ENCODE measurements at places on chromosomes 2 and 18.

DNA sequence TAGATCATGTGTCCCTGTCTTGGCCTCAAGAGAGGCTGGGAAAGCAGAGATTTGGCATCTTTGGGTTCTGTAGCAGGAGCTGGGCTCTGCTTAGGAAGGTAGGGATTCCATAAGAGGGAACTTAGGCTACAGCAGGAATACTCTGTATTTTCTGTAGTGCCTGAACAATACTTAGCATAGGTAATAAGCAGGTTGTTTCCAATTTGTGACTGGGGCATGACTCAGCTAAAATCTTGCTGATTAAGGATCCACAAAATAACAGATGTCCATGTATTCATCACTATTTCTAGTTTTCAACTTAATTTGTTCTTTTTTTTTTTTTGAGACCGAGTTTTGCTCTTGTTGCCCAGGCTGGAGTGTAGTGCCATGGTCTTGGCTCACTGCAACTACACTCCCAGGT is 68.5 kb downstream of the SMAD4 start:
- DNase-seq, result no peak

GRCh38 chr2:203498161-203498560 is 36.9 kb downstream of the RAPH1 start:
- no peak for DNase-seq

- no peak for DNase-seq
These were observed 14.0 kb downstream of the RAMP1 start for GRCh38 chr2:237873421-237873831.

GRCh38 chr18:51278045-51278649 is 80.7 kb upstream of the MEX3C start:
- peak; percentile 67 for DNase-seq

DNA sequence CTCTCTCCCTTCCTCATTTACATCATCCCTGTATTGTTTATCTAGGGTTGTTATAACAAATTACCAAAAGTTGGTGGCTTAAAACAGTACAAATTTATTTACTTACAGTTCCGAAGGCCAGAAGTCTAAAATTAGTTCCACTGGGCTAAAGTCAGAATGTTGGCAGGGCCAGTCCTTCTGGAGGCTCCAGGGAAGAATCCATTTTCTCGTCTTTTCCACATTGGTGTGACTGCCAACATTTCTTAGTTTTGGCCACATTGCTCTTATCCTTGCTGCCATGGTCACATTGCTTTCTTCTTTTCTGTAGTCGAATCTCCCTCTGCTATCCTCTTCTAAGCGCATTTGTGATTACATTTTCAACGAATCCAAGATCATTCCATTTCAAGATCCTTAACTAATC is 34.7 kb downstream of the ICOS start:
- no peak for DNase-seq

DNA sequence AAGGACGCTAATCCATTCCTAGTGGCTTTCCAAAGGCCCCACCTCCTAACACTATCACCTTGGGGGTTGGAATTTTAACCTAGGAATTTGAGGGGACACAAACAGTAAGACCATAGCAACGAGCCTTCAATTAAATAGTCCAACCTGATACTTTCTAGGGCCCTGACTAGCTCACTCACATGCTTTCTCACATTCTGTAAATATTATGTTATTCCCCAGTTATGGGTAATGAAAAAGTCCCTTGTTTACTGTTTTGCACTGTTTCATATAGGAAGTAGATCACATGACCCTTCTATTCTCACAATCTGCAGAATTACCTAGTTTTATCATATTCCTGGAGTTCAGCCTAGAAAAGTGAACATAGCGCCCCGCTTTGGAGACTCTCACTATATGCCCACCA is 1212.1 kb upstream of the ACVR2A start:
- no peak for DNase-seq

GRCh38 chr2:156452971-156453370 is 16.8 kb downstream of the GPD2 start:
- DNase-seq, result no peak

DNA sequence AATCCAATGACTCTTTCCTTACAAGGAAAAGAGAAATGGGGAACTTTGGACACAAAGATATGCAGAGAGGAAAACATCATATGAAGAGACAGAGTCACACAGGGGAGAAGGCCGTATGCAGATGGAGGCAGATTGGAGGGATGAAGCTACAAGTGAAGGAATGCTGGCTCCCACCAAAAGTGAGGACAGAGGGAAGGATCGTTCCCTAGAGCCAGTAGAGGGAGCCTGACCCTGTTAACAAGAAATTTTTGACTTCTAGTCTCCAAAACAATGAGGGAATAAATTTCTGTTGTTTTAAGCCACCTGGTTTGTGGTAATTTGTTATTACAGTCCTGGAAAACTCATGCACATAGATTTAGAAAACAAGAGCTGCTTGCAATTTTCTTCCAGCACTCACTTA is 169.3 kb downstream of the PMAIP1 start:
- DNase-seq, result no peak

GRCh38 chr2:239960929-239961661 is 64.0 kb downstream of the NDUFA10 start:
- no peak for DNase-seq

GRCh38 chr18:9720327-9720726 is 12.2 kb downstream of the RAB31 start:
- no peak for DNase-seq

GRCh38 chr2:186612555-186613440 is 22.9 kb downstream of the ITGAV start:
- no peak for DNase-seq

DNA sequence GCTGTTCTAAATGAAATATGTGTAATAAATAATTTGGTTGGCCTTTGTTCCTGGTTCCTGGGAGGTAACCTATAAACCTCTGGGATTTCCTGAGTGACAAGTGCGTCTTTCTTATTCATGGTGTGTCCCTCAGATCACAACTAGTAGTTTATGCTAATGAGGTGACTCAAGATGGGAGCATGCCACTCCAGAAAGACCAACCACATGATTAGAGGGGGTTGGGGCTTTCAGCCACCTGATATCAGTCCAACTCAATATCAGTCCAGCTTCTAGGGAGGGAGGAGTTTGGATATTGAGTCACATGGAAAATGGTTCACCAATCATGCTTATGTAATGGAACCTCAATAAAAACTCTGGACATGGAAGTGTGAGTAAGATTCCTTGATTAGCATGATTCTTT is 96.6 kb downstream of the QPCT start:
- no peak for DNase-seq

- no peak for DNase-seq
These were observed 72.6 kb upstream of the MCFD2 start for GRCh38 chr2:46988230-46988629.

DNA sequence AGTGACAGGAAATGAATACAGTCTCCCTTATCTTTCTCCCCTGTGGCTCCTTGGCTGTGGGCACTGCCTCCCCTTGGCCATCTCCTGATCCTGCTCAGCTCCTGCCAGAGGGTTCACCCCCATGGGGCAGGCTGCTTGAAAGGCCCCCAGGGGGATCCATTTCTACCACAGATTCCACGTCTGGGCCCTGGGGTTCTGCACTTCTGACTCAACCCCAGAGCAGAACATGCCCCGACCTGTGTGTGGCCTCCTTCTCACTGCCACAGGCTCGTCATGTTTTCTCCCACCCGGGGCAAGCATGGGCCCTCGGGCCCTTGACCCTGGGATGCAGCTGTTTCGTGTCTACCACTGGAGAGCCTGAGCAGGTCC is 122.2 kb downstream of the ACKR3 start:
- no peak for DNase-seq

- DNase-seq, result no peak
These were observed 54.6 kb downstream of the RDH14 start for GRCh38 chr2:18505703-18506341.

DNA sequence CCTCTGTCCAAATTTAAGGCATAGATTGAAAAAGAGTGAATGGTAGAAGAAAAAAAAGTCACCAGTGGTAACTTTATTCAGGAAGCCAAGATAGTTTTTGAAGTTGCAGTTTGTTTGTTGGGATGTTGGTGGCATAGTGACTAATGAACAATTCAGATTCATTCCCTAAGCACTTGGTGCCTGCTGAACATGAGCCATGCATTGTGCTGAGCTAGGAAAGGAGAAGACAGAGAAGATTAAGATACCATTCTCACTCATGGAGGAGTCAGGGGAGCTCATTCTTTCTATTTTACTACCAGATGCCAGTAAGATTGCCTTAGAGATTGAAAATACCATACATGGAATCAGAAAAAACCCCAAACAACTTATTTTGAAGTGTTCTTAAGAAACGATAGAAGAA is 25.1 kb downstream of the MEIS1 start:
- DNase-seq, result no peak

GRCh38 chr2:138518860-138519259 is 17.3 kb downstream of the SPOPL start:
- no peak for DNase-seq

DNA sequence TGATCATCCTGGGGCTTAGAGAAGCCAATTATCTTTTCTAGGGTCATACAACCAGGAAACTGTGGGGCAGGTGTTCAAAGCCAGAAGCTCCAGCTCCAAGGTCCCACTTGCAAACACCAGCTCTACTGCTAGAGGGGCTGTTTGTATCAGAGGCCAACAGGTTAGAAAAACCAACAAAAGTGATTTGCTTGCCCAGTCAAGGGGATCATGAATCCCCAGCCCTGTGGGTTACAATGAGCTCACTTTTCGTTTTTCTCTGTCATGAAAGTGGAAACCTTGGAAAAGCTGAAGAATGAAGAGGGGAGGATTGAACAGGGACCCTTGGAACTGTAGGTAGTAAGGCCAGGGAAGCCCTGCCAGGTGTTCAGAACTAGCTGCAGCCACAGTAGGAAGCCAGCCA is 119.2 kb downstream of the SPP2 start:
- DNase-seq, result no peak

- DNase-seq, result no peak
These were observed 6.9 kb downstream of the CREG2 start for GRCh38 chr2:101380376-101380775.

GRCh38 chr2:67651565-67651964 is 254.4 kb downstream of the ETAA1 start:
- no peak for DNase-seq

DNA sequence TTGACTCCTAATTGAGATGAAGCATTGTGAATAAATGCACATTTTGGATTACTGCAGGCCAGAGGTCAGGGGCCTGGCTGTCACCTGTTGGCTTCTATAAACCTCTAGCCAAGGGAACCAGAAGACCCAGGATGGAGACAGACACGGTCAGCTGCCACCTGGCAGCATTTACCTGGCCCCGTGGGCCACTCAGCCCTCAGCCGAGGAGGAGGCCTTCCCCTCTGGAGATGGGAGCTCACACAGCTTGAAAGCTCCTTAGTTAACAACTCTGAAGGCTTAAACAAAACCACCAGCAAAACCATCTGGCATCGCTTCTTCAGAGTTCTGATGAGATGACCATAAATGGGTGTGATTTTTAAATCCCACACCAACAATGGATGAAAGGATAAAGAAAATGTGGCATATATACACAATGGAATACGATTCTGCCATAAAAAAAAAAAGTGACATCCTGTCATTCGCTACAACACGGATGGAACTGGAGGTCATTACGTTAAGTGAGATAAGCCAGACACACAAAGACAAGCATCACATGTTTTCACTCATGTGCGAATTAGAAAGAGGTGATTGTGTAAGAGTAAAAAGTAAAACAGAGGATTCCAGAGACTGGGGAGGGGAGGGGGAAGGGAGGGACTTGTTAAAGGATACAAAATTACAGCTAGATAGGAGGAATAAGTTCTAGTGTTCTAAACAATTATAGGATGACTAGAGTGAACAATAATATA is 218.4 kb downstream of the TMEM163 start:
- no peak for DNase-seq

- DNase-seq, result no peak
These were observed 259.1 kb downstream of the STK39 start for GRCh38 chr2:167988296-167988695.

- DNase-seq, result no peak
These were observed 33.7 kb upstream of the TAF1B start for GRCh38 chr2:9809448-9810088.

GRCh38 chr18:8943900-8944870 is 158.3 kb upstream of the NDUFV2 start:
- no peak for DNase-seq

- no peak for DNase-seq
These were observed 151.1 kb downstream of the MBP start for GRCh38 chr18:76981396-76981968.

- no peak for DNase-seq
These were observed 105.9 kb upstream of the THOC1 start for GRCh38 chr18:373780-374179.

GRCh38 chr2:189016311-189016861 is 42.2 kb downstream of the COL3A1 start:
- DNase-seq, result no peak

- DNase-seq, result no peak
These were observed 469.4 kb upstream of the SPRED2 start for GRCh38 chr2:65901756-65902155.

GRCh38 chr2:224775647-224776046 is 59.5 kb upstream of the CCDC195 start:
- no peak for DNase-seq

DNA sequence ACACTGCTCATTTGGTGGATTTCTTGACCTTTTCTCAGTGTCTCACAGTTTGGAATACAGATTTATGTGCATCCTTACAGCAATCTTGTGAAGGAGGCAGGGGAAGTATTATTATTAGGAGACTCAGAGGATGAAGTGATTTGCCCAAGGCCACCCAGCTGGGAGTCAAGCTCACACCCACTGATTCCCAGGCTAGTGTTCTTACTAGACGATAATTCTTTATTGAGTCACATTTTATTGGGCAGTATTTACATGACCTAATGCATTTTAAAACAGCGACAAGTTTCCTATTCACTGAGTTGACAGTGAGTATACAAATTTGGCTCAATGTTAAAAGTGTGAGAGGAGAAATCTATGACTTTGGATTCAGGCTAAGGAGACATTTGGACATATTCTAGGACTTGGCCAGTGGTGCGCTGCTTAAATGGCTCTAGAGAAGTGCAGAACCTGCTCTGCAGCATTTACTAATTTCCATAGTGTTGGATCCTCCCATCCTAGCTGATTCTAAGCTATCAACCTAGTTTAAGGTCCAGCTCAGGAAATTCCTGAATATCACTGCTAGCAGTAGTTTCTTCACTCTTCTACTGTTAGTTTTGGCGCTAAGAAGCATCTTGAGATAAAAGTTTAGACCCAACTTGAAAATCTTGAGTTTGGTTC is 199.3 kb downstream of the MTX2 start:
- DNase-seq, result no peak

- DNase-seq, result no peak
These were observed 124.5 kb downstream of the TMEM182 start for GRCh38 chr2:102886216-102886893.

DNA sequence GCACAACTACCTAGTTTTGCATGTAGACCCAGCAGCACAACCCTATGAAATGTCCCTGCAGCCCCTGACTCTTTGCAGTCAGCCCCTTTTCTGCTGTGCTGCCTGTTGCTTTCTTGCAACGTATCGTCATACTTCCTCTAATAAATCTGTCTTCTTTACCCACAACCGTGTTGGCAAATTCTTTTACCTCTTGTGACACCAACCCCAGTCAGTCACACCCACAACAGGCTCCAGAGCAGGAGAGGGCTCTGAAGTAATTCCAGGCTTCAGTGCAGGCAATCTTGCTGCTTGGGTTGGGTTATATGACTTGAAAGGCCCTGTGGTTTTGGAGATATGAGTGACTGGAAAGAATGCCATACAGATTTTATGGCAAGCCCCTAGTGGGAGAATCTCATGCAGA is 79.1 kb upstream of the KCNH7 start:
- no peak for DNase-seq

- no peak for DNase-seq
These were observed 21.1 kb downstream of the CASP10 start for GRCh38 chr2:201203916-201204654.

Data from neuronal stem cell (in vitro differentiated cells).